Activated CD4-positive, alpha-beta T cell treated with anti-CD3 and anti-CD28 coated beads, Interleukin-10, Interleukin-2, amounts not matched to agents 100 ng/mL and 50 ng/mL, durations not matched to agents 16 hours and 8 hours (primary cell): ENCODE measurements at places on chromosomes 4 and X.
A peak's percentile ranks its signal among the peaks of the same experiment; 100 is the strongest.

GRCh38 chrX:125678258-125678657 is 358.6 kb downstream of the TEX13C start:
- no peak for DNase-seq

DNA sequence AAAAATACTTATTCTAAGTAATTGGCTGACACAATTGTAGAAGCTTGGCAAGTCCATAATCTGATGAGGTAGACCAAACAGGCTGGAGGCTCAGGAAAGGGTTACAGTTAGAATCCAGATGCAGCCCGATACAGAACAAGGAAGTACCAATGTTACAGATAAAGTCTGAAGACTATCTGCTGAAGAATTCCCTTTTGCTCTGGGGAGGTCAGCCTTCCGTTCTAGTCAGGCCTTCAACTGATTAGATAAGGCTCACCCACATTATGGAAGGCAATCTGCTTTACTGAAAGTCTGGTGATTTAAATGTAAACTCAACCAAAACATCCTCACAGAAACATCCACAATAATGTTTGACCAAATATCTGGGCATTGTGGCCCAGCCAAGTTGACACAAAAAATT is 7.4 kb upstream of the DYNLT3 start:
- DNase-seq: no peak

GRCh38 chr4:72817012-72817411 is 248.0 kb upstream of the ADAMTS3 start:
- no peak for DNase-seq

- DNase-seq: no peak
Observed at GRCh38 chr4:1285151-1285789, 4.4 kb upstream of the MAEA start.

- DNase-seq: peak; percentile 21
Observed at GRCh38 chrX:134718105-134718965, 60.1 kb upstream of the PLAC1 start.

- no peak for DNase-seq
Observed at GRCh38 chr4:43410636-43411035, 518.1 kb downstream of the GRXCR1 start.

DNA sequence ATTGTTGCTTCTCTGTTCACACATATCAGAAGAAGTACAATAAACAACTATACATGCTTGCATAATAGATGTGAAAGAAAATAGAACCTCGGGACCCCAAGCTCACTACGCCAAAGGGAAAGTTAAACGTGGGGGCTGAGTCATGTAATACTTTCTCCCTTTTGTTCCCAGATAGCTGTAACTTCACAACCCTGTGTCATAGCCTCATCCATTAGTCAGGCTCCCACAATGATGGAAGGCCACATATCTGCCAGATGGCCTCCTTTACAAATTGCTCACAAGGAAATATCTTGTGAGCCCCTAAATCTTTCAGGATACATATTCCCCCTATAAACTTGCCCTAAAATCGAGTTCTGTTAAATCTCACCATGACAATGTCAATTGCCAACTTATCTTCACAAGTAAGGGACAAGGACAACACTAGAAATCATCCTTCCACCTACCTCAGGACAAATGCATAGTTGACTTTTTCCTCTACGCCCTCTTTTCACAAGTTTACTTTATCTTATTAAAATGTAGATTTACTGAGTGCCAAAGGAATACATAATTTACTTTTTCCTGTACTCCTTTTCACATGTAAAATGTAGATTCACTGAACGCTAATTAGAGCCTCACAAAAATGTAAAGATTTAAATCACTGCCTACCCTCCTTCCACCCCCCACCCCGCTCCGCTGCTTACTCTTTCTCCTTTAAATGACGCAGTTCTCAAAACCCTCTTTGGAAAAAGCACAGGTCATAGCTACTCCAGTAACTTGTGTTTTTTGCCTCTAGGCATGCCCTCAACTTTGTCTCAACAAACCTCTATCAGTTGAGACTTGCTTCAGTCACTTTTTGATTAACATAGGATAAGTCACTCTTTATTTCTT is 477.1 kb downstream of the DTHD1 start:
- DNase-seq: no peak

GRCh38 chrX:135923353-135923752 is 29.8 kb downstream of the SAGE1 start:
- no peak for DNase-seq

GRCh38 chr4:144547678-144548298 is 98.2 kb upstream of the HHIP start:
- no peak for DNase-seq

- no peak for DNase-seq
Observed at GRCh38 chrX:148871422-148872160, 371.2 kb downstream of the AFF2 start.

GRCh38 chr4:153729895-153730294 is 29.9 kb downstream of the RNF175 start:
- DNase-seq: no peak

GRCh38 chr4:40722576-40723161 is 27.1 kb upstream of the NSUN7 start:
- peak; percentile 56 for DNase-seq

DNA sequence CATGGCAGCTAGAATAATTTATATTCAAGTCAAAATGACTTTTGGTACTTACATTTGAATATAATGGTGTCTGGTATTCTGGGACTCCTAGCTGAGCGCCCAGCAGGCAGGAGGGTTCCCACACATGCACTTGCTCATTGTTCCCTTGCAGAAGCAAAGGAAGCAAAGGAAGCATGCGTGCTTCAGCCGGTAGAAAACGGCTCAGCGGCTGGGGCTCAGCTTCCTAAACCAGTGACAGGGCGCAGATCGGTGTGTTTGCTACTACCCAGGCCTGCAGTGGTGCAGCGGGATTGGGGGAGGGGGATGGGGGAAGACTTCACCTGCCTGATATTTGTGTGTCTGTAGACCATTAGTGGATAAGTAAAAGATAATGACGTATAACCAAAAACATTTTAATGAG is 978.3 kb upstream of the TENM3 start:
- DNase-seq: no peak

DNA sequence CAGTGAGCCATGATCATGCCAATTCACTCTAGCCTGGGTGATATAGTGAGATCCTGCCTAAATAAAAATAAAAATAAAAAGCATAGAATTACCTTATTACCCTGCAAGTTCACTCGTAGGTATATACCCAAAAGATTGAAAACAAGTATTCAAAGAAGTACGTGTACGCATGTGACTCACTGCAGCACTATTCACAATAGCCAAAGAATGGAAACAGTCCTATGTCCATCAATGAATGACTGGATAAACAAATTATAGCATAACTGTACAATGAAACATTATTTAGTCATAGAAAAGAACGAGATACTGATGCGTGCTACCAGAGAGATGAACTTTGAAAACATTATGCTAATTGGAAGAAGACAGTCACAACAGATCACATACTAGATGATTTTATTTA is 204.6 kb upstream of the DIAPH2 start:
- no peak for DNase-seq

- no peak for DNase-seq
Observed at GRCh38 chrX:70139736-70140135, 6.5 kb downstream of the IGBP1 start.

DNA sequence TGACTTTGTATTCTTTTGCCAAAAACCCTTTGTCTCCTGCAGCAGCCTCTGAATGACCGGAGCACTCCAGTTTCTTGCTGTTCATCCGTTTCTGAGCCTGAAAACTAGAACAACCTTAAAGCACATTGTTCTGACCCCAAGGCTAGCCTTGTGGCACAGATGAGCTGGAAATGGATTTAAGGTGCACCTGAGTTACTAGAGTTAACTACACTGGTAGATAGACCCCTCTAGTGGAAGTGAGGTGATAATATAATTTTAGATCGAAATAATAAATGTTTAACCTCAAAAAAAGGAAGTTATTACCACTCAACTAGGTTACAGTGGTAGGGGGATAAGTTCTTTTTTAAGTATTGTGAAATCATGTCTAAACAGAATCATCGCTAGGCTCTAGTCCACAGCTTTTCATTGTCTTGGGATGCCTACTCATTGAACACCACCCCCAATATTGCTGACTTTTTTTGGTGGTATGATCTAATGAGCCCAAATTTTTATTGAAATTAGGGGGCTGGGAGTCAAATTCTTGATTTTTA is 2.7 kb downstream of the PLS3 start:
- no peak for DNase-seq

DNA sequence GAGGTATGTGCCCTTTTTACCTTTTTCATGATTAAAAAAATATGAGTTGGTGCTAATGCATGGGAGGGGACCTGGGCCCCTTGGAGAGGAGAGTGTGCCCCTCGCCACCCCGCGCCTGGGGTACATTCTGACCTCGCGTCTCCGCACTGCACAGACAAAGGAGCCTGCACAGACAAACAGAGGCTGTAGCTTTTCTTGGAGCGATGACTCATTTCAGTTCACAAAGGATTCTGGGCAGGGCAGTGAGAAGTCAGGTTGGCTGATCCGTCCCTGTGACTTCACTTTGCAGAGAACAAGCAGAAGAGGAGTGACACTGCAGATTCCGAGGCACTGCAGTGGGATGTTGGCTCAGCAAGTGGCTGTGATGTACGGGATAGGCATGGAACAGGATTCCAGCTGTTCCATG is 82.9 kb downstream of the STOX2 start:
- DNase-seq: no peak

GRCh38 chr4:2141022-2141761 is 82.1 kb downstream of the NAT8L start:
- no peak for DNase-seq

DNA sequence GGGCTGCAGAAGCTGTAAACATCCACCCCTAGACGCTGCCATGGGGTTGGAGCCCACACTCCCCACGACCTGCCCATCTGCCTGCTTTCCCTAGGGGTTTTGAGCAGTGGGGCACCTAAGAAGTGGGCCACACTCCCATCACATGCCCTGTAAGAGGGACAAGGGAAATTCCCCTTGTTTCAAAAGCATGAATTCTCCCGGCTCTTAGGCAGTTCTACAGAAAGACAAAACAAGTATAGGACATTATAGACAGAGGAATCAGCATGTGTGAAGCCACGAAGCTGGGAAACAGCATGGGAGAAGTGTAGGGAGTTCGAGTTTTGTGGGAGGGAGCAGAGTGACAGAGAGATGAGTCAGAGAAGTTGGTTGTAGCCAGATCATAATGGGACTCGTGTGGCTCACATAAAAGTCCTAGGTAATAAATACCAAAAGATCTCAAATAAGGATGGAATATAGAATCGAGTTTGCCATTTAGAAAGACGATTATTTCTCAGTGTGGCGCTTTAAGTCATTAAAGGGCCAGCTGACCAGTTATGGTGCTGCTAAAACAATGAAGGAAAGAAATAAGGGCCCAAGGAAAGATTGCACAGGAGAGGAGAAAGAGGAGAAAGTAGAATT is 23.9 kb downstream of the APOO start:
- DNase-seq: no peak

DNA sequence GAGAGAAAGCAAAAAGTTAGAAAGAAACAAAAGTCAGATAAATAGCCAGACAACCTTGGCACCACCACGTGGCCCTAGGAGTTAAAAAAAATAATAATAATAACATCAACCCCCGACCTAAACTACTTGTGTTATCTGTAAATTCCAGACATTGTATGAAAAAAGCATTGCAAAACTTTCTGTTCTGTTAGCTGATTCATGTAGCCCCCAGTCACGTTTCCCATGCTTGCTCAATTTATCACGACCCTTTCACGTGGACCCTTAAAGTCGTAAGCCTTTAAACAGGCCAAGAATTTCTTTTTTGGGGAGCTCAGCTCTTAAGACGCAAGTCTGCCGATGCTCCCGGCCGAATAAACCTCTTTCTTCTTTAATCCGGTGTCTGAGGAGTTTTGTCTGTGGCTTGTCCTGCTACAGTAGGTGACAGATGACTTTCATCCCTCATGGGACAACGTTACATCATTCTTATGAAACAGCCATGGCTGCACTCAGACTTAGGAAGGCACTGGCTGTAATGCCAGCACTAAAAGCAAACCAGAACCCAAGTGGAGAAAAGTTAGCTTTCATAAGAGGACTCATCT is 520 bp downstream of the ACOX3 start:
- DNase-seq: peak; percentile 56

GRCh38 chr4:183348136-183348535 is 25.9 kb upstream of the CLDN24 start:
- DNase-seq: no peak

GRCh38 chr4:88219099-88219498 is 60.7 kb upstream of the ABCG2 start:
- DNase-seq: peak; percentile 48

DNA sequence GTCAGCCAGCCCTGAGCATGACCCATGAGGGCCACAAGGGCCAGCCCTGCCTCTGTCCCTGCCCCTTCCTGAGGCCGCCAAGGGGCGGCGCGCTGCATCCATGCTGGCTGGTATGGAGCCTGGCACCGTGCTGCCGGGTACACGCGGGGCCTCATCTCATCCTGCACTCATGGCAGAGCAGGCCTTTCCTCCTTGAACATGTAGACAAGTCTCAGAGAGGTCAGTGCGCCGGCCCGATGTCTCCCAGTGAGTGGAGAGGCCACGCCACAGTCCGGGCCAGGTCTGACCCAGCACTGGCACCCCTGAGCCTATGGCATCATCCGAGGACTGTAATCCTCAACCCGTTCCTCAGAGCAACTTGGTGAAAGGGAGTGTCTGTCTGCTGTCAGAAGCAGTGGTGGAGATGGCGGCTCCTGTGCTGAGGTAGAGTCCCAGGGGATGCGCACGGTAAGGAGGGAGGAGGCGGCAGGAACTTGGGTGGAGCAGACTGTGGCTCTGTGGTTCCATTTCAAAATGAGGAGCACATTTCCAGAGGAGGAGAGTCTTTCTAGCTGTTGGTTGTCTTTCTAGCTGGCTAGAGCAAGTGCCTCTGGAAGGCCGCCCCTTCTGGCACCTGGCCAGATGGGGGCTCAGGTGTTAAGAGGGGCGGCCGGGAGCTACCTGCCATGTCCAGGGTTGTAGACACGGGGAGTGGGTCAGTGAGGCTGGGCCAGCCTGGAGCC is 32.8 kb downstream of the TRMT44 start:
- no peak for DNase-seq

- DNase-seq: no peak
Observed at GRCh38 chr4:80948995-80949394, 81.5 kb upstream of the BMP3 start.

GRCh38 chr4:111776561-111776960 is 368.7 kb upstream of the FAM241A start:
- DNase-seq: no peak

- no peak for DNase-seq
Observed at GRCh38 chr4:165726831-165727230, 146.2 kb upstream of the TLL1 start.

GRCh38 chr4:42555828-42556227 is 101.1 kb downstream of the ATP8A1 start:
- DNase-seq: no peak

- DNase-seq: no peak
Observed at GRCh38 chr4:154983714-154984113, 202.6 kb downstream of the RBM46 start.

GRCh38 chr4:38192516-38192915 is 232.3 kb downstream of the PTTG2 start:
- no peak for DNase-seq

DNA sequence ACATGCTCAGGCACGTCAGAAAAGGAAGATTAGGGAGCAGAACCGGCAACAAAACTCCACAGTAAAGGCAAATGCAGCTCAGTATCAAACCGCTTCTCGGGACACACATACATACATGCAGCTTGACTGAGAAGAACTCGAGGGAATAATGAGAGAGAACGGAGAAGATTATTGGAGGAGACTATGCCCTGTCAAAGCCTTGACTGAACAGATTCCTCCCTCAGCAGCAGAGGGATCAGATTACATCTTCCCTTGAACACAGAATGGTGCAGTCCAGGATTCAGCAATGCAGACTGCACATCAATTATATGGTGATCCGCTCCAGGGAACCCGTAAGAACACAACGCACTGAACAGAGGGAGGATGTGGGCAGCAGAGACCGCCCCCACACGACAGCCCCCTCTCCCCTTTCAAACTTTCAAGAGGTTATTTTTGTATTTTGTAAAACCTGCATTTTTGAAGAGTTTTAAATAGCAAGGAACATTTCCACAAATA is 183.2 kb downstream of the FBXW7 start:
- DNase-seq: no peak
